ENCODE measurements at places on chromosomes 5 and 9. TPM values are rescaled to one million over a fixed set of nuclear protein-coding genes. Genes with fewer than 3 reads are reported as not detected.

- no peaks in the 10 kb centered on the region for H3K36me3 ChIP-seq
- DNase-seq, result peak; percentile 22
- H3K4me3 ChIP-seq, result no peak overlapping the region
- peak overlapping the region; percentile 86 for H3K27ac ChIP-seq
- H3K4me1 ChIP-seq, result peaks cover 30% of the 10 kb centered on the region
- peaks cover 4% of the 10 kb centered on the region for H3K27me3 ChIP-seq
Observed at GRCh38 chr5:159050316-159051143, 49.2 kb downstream of the EBF1 start.

DNA sequence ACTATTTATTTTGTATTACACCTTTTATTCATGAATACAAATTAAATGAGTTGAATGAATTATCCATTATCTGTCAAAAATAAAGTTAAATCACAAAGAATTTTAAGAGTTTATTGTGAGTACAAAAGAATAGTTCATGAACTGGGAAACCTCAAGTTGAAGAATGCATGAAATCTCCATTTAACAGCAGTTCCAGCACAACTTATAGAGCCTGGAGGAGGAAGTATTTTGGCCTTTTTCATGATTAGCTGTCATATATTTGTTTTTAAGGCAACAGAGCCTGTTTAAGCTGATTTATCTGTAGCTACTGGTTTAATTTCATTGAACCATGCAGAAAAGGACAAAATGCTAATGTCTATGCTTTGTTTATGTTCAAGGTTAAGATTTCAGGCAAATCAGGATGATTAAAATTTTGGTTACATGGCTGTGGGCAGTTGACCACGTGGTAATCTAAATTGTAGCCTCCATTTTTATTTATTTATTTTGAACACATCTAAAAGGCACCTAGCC lies 12.2 kb downstream of the SPINK1 start:
- no peaks in the 10 kb centered on the region for H3K36me3 ChIP-seq
- H3K4me1 ChIP-seq, result no peaks in the 10 kb centered on the region
- DNase-seq, result no peak
- no peak overlapping the region for H3K4me3 ChIP-seq
- H3K27me3 ChIP-seq, result no peaks in the 10 kb centered on the region

DNA sequence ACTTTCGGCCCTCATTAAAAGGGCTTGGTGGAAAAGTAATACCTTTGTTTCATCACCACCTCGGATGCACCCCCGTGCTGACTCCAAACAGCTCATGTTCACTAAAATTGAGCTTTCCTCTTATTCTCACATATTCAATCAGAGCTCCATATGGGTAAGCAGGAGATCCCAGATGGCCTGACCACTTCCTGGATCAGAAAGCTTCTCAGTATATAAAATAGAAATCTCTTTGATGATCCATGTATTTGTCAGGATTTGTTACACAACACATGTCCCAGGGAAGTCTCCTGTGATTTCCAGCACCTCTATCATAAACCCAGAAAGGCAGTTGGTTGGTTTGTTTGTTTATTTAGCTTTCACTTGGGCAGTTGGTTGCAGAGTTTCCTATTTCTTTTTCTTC lies 402.0 kb downstream of the MLLT3 start:
- H3K4me1 ChIP-seq, result peaks cover 26% of the 10 kb centered on the region
- H3K4me3 ChIP-seq, result no peak overlapping the region
- no peak for DNase-seq

DNA sequence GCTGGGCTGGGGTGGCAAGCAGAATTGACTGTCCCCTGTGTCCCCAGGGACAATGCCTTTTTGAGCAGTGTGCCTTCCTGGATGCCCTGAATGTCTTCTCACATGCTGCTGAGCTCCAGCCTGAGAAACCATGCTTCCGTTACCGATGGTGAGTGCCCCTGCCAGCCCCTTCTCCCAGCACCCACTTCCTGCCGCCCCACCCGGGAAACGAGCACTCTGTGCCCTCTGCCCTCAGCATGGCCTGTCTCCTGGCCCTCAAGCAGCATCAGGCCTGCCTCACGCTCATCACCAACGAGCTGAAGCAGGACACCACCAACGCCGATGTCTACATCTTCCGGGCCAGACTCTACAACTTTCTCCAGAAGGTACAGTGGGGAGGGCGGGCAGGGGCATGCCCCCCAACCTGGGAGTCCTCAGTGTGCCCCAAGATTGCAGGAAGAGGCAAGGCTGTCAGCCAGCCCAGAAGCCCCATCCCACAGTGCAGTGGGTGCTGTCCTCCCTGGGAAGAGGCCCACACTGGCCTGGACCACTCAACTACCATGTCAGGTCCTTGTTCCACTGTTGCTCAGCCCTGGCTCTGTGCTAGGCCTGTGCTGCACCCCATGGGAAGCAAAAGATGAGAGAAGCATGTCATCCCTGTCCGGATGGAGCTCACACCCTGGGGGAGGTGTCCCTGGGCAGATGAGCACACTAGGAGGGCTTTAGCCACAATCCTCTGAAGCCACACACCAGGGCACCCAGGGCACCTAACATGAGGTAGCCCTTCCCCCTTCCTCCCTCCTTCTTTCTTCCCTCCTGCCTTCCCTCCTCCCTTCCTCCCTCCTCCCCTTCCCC lies 4.4 kb downstream of the TTC16 start:
- no peaks in the 10 kb centered on the region for H3K36me3 ChIP-seq
- H3K27me3 ChIP-seq, result peaks cover 9% of the 10 kb centered on the region
- no peak overlapping the region for H3K27ac ChIP-seq
- peaks cover 16% of the 10 kb centered on the region for H3K4me1 ChIP-seq
- H3K4me3 ChIP-seq, result no peak overlapping the region
- DNase-seq, result no peak

DNA sequence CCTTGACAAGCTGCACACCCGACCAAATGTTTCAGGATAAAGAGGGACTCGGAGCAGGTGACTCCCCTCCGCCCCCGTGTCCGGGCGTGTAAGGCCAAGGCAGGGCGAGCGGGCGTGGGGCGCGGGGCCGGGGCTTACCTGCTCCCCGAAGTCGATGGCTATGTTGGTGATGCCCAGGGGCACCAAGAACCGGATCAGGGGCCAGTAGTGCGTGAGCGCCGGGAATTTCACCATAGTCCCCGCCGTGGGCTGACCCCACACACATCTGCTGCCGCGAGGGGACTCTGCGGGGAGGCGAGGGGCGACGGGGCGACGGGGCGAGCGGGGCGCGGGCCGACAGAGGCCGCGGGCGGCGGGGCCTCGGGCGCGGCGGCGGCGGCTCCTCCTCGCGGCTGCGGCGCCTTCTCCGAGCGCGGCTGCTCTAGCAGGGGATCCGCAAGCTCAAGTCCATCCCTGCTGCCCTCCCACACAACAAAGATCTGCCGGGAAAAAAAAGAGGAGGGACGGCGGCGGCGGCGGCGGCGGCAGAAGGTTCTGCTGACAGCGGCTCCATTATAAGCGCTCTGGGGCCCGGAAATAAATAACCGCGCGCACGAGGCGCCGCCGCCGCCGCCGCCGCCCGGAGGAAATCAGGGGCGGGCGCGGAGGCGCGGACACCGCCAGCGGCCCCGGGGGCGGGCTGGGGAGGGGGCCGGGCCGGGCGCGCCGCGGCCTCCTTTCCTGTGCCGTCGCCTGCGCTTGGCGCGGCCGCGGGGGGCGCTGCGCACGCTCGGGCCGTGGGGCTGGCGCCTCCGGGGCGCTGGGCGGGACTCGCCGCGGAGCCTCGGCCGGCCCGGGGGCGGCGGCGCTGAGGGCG lies at the start of gene ANKH:
ANKH (minus strand) TSS at position 565 of the 856 bp plus-strand sequence; CDS start at position 234, 331 bp downstream.
- peaks cover 20% of the 10 kb centered on the region for H3K4me1 ChIP-seq
- H3K36me3 ChIP-seq, result no peaks in the 10 kb centered on the region
- no peak within 1 kb of the TSS for H3K27ac ChIP-seq
- H3K27me3 ChIP-seq, result peaks cover 7% of the 10 kb centered on the region
- H3K4me3 ChIP-seq, result peak within 1 kb of the TSS; percentile 91
- peak; percentile 85 for DNase-seq

DNA sequence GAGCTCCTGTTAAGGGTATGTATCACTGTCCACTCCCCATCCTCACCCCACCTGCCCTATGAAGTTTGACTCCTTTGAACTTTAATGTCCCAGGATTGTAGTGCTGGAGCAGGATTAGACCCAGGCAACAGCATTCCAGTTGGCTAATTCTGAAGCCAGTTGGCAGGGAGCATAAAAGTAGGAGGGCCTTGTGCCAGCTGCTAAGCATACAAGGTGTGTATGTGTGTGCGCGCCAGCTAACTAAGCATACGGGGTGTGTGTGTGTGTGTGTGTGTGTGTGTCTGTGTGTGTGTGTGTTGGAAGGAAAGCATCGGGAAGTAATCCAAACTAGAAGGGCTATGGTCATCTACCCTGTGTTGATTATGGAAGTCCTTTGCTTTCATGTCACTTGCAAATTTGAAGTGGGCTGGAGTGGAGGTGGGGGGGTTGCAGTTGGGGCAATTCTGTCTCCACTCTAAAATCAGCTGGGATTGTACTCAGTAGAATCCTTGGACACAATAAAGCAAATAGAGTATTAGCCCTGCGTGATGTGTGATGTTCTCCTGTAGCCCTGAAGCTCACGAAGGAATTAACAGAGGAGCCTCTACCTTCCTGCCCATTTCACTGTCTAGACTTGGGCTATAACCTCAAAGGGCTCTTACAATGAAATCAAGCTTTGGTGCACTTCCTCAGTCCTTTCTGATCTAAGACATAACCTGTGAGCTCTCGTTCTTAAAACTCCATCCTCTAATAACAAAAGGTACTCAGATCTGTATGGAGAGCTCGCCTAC lies 26.9 kb downstream of the HMGCR start:
- no peak overlapping the region for H3K27ac ChIP-seq
- peaks cover 32% of the 10 kb centered on the region for H3K36me3 ChIP-seq
- peaks cover 14% of the 10 kb centered on the region for H3K4me1 ChIP-seq
- H3K4me3 ChIP-seq, result no peak overlapping the region

DNA sequence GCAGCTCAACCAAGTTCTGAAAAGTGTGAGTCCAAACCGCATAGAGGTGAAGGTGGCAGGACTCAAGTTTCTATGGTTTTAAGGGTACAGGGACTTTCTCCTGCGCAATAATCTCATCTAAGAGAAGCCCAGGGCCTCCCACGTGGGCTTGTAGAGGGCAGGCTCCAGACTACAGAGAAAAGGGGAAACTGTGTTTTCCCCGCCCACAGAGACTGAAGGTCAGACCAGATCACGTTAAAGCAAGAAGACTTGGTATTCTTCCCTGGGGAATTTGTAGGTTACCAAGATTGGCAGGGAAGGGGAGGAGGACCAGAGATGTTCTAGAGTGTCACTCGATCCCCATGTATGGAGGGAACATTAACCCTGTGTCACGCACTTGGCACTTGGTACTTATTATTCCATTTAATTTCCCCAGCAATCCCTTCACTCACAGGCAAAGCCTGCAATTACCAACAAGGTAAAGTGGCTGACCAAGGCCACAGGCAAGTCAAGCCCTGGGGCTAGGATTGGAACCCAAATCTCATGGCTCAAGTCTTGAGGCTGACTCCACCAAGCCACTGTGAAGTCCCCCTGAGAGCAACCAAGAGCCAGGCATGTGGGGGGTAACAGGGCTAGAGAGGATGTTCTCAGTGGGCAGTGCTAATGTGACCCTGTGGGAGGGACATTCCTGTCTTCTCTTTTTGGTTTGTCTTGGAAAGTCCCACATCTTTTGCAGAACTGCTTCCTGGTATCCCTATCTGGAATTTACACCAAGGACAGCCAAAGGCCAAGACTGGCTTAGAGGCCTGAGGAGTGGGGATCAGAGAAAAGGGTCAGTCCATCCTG lies 18.3 kb upstream of the NEK6 start:
- DNase-seq, result no peak
- peaks cover 27% of the 10 kb centered on the region for H3K4me1 ChIP-seq
- H3K4me3 ChIP-seq, result no peak overlapping the region
- no peaks in the 10 kb centered on the region for H3K36me3 ChIP-seq

LMAN2 gene
- 137 TPM for total RNA-seq

SLC6A18 gene
- total RNA-seq, result not detected

ABO gene
- 1.4 TPM for total RNA-seq

HEXB gene
- 79.4 TPM for total RNA-seq

Data from endothelial cell (in vitro differentiated cells).